HTR-8/SVneo (cell line): ENCODE measurements at places on chromosomes 3 and 15.
A peak's percentile ranks its signal among the peaks of the same experiment; 100 is the strongest.

DNA sequence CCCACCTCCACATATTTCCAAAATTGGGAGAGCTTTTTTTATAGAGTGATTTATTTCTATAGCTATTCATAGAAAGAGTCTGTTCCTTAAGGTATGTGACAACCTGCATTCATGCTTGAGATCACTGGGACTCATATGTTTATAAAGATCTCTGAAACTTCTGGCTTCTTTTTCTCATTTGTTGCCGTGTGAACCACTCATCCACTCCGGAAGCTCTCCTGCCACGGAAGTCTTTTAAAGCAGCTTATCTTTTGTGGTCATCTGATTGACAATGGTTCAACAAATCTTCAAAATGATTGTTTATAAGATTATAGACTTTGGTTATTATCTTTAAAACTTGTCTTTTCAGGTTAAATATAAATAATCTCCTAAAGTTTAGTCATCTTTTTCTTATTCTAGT lies 260.5 kb downstream of the C3orf38 start:
- DNase-seq: no peak

DNA sequence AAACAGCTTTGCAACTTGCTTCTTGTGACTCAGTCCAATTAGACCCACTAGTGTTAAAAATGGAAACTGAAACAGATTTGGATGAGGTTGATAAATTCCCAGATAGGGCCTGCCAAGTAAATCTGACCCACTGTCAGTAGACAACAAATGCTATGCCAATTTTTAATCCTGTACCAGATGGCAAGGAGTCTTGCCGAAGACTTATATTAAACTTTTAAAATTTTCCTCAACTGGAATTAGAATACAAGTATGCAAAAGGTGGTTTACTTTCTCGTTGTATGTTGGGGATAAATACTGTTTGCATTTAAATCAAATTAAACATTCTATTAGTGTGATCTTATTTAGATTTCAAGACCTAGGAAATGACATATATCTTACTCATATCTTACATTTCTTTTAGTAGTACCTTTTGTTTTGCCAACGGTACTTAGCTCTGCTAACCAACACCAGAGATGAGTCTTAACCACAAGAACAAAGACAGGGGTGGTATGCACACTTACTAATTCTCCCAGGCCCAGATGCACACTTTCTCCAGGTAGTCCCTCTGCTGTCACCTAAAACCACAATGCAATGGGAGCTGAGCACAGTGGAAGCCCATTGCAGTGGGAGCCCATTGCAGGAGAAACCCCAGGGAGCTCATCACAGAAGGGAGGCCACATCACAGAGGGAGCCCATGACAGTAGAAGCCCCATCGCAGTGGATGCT lies 77.8 kb downstream of the WWTR1 start:
- DNase-seq: no peak

DNA sequence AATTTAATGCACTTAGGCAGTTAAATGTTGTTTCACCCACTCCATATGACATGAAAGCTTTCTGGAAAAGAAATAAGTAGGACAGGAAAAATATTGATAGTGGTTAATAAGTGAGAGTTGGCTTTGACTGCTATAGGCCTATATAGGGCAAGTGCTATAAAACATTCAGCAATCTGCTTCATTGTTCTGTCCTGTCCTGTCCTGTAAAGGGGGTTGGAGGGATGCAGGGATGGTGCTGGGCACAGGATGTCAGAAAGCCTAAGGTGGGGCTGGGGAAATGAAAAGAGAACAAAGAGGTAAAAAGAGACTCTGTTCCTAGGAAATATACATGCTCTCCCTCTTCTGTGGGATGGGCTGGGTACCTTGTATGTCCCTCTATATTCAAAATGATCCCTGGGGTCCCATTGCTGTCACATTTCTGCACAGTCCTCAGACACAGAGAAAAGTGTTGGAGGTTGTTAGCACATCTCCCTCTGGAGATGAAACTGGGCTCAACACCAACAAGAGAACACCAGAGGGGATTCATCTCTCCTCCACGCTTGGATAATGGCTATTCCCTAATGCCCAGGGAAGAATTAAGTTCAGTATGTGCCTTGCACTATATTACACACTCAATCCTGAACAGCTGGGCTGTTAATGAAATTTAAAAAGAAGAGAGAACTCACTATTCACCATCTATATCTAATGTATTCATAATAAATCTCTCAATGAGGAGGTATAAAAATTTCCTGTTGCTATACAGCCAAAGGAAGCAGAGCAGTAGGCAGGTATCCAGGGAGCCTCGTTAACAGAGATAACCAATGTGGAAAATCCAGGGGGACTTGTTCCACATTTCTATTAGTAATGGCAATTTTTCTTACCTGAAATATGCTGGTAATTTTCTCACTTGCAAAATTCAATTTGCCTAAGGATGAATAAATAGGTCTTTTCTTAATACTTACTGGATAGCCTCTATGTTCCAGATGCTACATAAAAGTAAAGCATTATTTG lies 108.1 kb upstream of the ZBED2 start:
- no peak for DNase-seq

DNA sequence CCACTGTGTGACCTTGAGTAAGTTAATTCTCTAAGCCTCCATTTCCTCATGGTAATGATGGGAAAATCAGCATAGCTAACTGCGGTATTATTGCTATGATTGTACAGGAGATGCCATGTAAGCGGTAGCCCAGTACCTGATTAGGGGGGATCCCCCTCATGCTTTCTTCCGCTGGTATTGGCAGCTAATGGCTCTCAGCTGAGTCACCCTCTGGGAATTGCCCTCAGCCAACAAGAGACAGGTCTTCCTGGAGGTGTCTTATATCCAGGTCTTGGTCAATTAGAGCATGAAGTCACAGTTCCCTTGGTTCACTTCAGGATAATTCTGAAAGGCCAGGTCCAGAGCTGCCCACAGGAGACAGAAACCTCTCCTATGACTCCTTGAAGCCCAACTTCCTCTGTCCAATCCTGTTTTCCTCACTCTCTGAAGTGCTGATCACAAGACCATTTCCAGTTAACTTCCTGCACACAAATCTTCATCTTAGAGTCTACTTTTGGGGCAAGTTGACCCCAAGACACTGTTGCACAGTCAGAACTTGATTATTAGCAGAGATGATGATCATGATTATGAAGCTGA lies 724.7 kb upstream of the ZNF385D start:
- no peak for DNase-seq

- DNase-seq: no peak
Measured at GRCh38 chr3:10552631-10552943, 47.2 kb upstream of the ATP2B2 start.

DNA sequence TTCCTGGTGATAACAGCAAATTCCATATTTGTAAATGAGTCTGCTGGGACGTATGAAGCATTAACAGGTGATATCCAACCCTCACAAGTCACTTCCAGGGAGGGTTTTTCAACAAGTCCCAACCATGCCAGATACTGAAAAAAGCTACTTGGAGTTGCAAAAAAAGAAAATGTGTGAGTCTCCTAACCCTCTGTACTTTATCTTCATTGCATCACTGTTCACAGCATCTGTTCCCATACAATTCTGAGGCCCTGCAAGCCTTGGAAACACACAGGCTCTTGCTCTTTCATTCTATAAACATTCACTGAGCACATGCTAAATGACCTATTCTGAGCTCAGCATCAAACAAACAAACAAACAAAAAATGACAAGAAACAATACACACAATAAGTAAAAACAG lies 120.8 kb downstream of the RFTN1 start:
- no peak for DNase-seq

DNA sequence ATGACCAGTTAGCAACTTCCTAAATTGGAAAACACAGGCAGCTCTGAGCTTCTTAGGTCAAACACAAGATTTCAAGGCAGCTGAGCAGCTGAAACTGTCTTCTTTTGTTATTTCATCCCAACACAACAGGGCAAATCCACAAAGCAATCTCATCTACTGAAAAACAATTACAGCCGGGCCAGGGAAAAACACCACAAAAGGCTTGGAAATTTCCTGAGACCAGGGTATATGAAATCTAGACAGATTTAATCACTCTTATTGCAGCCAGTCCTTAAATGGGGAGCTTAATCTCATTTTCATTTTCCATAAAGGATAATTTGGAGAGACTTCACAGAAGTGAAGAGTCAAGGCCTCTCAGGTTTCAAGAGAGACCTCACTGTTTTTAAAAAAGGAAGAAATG lies 181.8 kb downstream of the SSR3 start:
- no peak for DNase-seq

GRCh38 chr15:99485992-99486370 lies 79.8 kb upstream of the MEF2A start:
- no peak for DNase-seq

GRCh38 chr15:89898614-89899294 lies 5.0 kb upstream of the AP3S2 start:
- peak; percentile 61 for DNase-seq

GRCh38 chr3:17535274-17535673 lies 207.2 kb downstream of the TBC1D5 start:
- DNase-seq: no peak

DNA sequence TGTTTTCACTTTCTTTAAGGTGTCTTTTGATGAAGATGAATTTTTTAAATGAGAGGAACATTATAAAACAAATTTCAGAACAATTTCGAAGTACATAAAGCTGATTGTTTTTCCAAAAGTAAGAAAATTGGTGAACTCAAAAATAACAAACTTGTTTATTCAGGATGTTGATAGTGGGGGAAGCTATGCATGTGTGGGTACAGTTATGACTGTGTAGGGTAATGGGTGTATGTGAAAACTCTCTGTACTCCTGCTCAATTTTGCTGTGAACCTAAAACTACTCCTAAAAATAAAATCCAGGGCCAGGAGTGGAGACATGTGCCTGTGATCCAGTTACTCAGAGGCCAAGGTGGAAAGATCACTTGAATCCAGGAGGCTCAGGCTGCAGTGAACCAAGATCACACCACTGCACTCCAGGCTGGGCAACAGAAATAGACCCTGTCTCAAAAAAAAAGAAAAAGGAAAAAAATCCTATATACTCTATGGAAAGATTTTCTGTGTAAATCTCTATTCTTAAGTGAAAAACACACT lies 37.2 kb downstream of the PIK3CB start:
- DNase-seq: no peak

DNA sequence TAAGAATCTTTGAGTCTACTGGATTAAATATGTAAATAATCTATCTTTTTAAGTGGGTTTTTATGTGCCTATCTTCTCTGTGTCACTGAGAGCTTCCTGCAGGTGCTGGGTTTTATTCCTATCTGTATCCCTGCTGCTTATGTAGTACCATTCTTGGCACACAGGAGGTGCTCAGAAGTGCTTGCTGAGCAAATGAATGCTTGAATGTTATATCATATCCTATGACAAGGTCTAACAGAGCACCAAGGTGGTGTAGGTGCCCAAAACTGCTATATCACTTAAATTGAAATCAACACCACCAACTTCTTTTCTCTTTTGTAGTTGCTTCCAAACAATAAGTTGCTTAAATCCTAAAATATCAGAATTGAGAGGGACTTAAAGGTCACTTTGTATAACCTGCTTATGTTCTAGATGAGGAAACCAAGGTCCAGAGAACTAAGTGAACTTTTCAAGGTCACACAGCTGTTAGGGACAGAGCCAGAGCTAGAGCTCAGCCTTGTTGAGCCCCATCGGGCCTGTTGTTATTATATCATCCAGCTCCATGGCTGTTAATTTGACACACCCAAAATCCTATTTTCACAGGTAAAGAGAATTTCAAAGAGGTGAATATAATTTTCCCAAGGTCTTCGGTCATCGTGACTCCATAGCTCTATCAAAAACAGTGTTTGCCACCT lies 46.0 kb downstream of the CCNL1 start:
- DNase-seq: no peak

- DNase-seq: peak; percentile 81
Measured at GRCh38 chr3:14203521-14204079, 25.0 kb downstream of the LSM3 start.

DNA sequence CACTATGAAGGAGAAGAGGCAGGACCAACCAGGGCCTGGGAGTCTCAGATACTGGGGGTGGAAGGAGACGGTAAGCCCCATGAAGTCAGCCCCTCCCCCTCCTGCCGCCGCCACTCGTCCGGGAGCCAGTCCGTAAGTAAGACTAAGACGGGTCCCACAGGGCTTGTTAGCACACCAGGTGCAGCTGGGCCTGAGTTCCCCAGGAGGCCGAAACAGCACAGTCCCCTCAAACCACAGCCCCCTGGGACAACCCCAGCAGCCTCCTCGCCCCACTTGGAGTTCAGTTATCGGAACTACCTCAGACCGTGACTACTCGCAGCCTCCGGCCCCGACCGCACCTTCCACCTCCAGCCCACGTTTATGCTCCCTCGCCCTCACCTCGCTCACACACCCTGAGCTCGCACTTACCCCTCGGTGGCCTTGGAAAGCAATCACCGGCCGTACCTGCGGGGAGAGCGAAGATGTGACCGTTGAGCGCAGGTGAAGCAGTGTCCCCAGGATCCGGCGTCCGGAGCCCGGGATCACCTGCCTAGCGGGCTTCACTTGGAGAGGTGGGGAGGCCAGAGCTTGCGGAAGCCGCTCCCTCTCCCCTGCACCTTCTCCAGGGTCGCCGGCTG lies 557 bp downstream of the ELL3 start:
- no peak for DNase-seq

- DNase-seq: no peak
Measured at GRCh38 chr3:96466441-96466840, 348.0 kb upstream of the EPHA6 start.

DNA sequence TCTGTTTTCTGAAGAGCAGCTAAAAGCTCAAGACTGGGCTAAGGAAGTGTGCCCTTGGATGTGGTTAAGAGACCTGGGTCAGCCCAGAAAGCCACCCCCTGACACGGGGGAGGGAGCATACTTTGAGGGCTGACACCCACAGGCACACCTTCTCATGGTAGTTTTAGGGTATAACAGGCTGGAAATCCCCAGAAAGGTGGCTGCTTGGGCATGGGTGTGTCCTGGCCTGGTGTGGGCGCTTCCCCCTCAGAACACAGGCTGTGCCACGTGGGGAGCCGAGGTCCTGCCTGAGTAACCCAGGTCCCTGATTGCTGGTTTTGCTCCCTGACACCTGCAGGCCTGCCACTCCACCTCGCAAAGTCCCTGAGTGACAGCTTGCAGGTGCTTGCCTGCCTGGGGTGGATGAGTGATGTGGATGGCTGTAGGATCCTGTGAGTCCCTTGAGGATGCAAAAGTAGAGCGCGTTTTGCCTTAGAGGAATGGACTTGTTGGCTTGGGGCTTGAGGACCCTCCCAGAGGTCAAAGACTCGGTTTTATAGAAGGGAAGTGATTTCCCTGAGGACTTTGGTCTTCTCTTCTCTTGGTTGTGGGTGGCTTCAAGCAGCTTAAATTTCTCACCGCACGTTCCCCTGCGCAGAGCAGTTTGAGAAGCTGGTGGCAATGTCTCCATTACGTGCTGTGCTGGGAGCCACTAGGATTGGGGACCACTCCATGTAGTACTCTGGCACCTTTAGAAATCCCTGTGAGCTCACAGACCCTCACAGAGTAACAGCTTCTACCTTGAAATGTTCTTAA lies 94.4 kb downstream of the DNASE1L3 start:
- no peak for DNase-seq

DNA sequence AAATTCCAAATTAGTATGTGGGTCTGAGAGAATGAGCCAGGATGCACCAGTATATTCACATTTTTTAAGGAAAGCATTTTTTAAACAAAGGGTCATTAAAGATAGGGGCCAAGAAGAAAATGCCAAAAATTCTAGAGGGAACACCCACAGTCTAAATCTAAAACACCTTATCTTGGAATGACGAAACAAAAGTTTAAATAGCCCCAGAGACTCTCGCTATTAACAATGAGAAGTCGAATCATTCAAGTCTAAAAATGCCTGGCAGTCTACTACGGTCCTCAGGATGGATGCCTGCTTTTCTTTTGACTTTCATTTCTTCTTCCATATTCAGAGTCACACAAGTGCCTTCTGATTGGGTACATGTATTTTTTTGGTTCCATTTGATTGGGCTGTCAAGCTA lies 66.3 kb downstream of the SSUH2 start:
- DNase-seq: no peak

- DNase-seq: no peak
Measured at GRCh38 chr3:42164656-42165055, 73.5 kb downstream of the TRAK1 start.
